ENCODE measurements at places on chromosomes 2 and 18. TPM values are rescaled to one million over a fixed set of nuclear protein-coding genes. Genes with fewer than 3 reads are reported as not detected.

DNA sequence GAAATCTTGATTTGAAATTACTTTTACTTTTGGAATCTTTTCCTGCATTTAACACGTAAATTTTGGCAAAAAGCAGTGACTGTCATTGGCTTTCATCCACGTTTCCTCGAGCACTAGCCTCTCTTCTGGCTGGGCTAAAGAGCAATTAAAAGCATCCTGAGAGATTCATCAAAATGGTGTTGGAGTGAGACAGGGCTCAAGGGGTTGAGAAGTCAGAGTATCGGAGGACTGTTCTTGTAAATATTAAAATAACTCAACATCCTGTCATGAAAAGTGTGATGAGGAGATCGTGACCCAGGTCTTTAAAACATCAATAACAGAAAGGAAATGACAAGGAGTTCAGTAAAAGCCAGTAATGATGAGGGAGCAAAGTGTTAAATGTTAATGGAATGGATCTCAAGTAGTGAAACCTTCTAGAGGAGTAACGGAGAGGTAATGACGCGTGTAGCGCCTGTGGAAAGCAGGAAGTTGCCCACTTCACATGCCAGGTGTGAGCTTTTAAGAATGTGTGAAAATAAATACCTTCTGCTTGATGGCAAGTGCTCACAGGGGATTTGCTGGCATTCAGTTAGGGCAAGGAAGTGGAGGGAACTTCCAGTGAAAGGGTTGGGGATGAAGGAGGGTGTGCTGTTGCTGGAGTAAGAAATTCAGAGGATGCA lies 754.4 kb downstream of the ADCYAP1 start:
- DNase-seq: peak; percentile 87

- no peak for DNase-seq
Measured at GRCh38 chr18:73715210-73715670, 432.4 kb downstream of the FBXO15 start.

DNA sequence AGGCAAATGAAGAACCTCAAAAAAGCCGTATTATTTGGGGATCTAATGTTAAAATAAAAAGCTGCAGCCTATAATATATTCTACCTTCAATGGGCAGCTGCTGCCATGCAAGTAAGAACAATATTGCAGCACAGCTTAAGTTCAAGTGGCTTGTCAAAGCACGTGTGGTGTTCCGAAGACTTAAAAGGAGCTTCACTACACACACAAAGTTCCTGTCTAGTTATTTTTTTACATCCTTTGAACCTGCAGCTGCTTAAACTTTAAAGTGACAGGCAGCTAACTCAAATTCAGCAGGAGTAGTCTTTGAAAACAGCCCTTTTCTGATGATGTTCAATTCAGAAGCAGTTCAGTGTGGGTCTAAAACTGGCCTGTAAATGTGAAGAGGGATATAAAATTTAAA lies 85.8 kb upstream of the XIRP2 start:
- DNase-seq: no peak

DNA sequence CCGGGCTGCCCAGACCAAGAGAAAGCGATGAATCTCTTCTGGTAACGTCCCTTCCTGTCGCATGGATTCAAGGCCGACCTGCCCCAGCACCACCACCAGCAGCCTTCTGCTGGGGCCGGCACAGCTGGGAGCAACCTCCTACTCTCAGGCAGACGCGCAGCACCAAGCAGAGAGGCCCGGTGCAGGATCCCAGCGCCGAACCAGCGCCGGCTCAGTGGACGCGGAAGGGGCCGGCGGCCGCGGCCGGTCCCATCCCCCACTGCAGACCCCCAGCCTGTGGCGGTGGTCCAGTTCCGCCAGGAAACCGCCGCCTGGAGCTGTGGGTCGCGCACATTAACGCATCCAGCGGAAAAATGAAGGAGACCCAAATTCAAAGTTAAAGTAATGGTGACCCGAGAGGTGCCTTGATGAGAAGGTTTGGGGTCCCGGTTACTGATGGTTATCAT lies 525 bp upstream of the MAL start:
- no peak for DNase-seq

- DNase-seq: no peak
Measured at GRCh38 chr18:69759046-69759445, 188.6 kb downstream of the CD226 start.

- no peak for DNase-seq
Measured at GRCh38 chr2:218990612-218991011, 2.6 kb downstream of the CRYBA2 start.

- DNase-seq: no peak
Measured at GRCh38 chr2:20928617-20929016, 105.7 kb upstream of the LDAH start.

GRCh38 chr2:51734115-51734514 lies 702.2 kb upstream of the NRXN1 start:
- DNase-seq: peak; percentile 31

DNA sequence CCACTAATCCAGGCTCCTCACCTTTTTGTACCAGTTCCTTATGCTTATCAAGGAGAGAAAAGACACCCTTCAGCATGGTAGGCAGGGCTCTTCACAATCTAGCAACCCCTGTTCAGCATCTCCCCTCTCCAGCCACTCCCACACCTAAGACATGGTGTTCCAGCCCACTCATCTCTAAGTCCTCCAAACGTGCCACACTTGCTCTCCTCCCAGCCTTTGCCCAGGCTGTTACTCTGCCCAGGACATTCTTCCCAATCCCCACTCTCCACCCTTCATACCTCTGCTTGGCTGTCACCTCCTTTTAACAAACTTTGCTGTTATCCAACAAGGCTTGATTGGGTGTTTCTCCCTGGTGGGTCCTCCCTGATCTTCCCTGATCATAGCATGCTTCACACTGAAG lies 270.6 kb upstream of the CHAC2 start:
- DNase-seq: no peak

DNA sequence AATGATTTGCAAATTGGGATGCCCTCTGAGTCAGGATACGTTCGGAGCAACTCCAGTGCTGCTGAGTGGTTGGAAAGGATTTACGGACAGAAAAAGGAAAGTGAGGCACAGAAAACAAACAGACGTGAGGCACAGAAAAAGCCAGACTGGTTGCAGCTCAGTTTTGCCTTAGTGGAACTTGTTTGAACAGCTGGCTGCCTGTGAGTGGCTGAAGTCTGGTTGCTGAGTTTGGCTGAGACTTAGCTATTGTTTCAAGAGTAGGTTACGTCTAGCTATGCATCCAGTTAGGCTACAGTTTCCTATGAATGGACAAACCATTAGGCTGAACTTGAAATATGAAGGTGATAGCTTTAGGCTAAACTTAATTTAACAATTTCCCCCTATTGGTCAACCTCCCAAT lies 256.6 kb downstream of the VAPA start:
- DNase-seq: no peak

- DNase-seq: no peak
Measured at GRCh38 chr2:233059797-233060500, at the start of gene INPP5D. Gene INPP5D, plus strand, starts transcription at chr2:233060342. Its CDS starts 137 bp downstream, at chr2:233060479.

DNA sequence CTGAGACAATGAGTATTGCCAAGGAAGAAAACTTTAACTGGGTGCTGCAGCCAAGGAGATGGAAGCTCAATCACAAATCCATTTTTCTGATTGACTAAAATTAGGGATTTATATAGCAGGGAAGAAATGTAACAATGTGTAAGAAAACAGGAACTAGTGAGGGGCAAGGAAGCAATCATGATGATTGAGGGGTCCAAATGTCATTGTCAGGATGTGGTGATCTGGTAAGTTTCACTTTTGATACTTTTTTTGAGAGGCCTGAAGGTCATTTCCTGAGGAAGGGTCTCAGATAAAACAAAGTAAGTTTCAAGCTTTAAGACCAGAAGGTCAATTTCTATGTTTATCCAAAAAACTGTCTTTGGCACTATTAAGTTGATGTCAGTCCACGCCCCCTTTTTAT lies 12.0 kb upstream of the GCC2 start:
- DNase-seq: no peak

The ANKRD44 gene
- total RNA-seq: 16.9 TPM

The RABL2A gene
- 3.5 TPM for total RNA-seq

The RAB1A gene
- 97.2 TPM for total RNA-seq

The EFR3B gene
- total RNA-seq: 0.35 TPM

The TNFAIP6 gene
- total RNA-seq: 9.4 TPM

The SP5 gene
- 0.69 TPM for total RNA-seq

The DYSF gene
- total RNA-seq: 10.2 TPM

The PAX3 gene
- total RNA-seq: not detected

Measured in renal cortical epithelial cell (primary cell).